ENCODE measurements at places on chromosomes 1 and 21.

DNA sequence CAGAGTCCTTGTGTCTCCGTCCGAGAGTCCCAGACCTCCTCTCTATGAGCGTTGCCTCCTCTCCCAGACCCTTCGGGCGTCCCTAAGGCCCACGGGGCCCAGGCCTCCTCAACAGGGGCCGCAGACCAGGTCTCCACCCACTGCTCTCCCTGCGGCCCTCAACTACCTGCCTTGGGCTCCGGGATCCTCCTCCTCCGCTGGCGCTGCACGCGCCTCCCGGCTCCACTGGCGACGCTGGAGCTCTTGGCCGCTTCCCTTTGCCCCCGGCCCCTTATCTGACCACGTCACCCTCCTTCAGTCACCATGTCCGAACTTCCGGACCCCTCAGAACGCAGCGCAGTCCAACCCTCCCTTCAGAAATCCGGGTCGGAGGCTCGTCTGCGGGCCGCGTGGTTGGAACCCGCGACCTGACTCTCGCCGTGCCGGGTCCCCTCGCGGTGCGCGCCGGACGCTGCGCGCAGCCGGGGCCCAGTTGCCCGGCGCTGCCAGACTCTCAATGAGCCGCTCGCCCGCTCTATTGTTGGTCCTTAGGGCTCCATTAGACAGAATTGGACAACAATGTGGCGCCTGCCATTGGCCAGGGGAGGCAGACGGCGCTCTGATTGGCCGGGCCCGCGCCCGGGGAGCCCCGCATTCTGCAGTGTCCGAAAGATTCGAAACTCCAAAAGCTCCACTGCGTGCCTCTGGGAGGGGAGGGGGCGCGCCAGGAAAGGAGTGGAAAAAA is at the start of gene DMRTA2:
Gene DMRTA2 (minus strand): TSS at position 498 of the 724 bp plus-strand sequence. CDS start 1,907 bp downstream, outside the sequence.
- no peak for DNase-seq

GRCh38 chr1:94385308-94385929 is 32.8 kb upstream of the ABCD3 start:
- DNase-seq, result no peak

DNA sequence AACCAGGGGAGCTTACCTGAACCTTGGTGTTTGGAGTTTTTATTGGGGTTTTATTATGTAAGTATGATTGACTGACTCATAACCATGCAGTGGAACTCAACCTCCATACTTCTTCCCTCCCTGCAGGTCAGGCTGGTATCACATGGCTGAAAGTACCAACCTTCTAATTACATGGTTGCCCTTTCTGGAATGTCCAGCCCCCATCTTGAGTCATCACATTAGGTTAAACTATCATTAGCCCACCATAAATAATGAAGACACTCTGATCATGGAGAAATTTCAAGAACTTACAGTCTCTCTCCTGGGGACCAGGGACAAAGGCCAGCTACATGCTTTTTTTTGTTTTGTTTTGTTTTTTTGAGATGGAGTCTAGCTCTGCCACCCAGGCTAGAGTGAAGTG is 19.2 kb upstream of the DPH5 start:
- no peak for DNase-seq

GRCh38 chr1:153608742-153609584 is 4.0 kb downstream of the S100A16 start:
- DNase-seq, result peak; percentile 13

- no peak for DNase-seq
Measured at GRCh38 chr1:184061396-184062003, 10.0 kb downstream of the TSEN15 start.

DNA sequence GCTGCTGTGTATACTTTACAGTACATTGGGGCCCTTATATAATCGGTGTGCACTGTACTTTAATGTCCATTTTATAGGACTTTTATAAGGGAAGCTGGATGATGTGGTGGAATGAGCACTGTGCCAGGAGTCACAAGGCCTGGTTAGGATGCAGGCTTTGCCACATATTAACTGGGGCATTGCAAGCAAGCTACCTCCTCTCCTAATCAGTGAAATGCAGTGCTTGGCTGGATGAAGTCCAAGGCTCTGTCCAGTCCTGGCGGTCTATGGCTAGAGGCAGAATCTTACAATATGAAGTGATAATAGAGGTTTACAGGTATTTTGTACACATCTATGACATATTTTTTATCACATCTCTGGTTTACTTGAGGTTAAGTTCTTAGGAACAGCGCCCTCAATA is 1.7 kb upstream of the PKP1 start:
- DNase-seq, result no peak

DNA sequence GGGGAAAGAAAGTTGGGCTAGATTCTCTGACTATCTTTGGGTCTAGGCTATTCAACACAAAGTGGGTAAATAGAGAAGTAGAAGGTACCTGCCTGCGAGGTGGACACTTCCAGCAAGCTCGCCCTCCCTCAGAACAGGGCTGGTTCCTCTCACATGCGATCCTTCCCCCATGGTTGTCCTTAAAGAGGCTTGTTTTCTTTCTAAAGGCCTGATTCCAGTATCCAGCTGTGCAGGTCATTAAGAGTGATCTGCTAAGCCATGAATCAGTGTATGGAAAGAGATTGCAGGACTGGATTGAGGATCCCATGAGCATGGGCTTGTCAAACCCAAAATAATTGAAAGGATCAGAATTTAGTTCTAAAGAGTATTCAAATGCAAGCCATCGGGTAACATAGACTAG is 189.0 kb downstream of the URB2 start:
- no peak for DNase-seq
